ENCODE measurements at places on chromosomes 11 and 22.

DNA sequence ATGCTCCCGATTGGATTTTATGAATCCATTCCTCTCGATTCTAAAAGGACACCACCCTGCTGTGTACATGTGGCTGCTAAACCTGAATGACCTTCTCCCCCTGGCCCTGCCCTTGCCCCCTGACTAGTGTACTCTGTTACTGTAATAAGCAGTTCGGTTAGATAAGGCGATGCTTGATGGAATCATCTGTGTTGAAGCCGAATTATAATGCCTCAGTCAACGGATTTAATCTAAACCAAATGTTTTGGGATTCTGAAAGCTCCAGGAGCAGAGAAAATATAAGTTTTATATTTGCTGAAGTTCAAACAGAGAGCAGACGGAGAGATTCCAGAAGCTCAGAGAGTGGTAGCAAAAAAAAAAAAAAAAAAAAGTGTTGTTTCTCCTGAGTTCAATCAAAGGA lies 275.4 kb upstream of the MPPED2 start:
- no peak for DNase-seq

DNA sequence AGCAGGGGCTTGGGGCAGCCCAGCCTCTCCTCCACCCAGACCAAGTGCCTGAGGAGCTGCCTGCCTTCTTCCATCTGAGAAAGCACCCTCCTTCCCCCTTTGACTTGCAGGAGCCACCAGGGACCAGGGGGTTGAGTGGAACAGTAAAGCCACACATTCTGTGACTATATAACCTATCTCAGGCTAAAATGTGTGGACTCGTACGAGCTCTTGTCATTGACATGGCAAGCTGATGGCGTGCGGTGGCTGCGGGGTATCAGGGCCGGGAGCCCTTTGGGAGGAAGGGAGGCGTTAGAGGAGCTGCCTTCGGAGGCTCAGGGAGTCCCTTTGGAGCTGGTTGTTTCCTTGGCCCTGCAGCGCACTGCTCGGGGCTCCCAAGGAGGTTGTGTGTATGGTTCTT lies 84.5 kb downstream of the CEP164 start:
- no peak for DNase-seq

- DNase-seq, result no peak
These were observed 362.2 kb downstream of the CTTN start for GRCh38 chr11:70760416-70761020.

DNA sequence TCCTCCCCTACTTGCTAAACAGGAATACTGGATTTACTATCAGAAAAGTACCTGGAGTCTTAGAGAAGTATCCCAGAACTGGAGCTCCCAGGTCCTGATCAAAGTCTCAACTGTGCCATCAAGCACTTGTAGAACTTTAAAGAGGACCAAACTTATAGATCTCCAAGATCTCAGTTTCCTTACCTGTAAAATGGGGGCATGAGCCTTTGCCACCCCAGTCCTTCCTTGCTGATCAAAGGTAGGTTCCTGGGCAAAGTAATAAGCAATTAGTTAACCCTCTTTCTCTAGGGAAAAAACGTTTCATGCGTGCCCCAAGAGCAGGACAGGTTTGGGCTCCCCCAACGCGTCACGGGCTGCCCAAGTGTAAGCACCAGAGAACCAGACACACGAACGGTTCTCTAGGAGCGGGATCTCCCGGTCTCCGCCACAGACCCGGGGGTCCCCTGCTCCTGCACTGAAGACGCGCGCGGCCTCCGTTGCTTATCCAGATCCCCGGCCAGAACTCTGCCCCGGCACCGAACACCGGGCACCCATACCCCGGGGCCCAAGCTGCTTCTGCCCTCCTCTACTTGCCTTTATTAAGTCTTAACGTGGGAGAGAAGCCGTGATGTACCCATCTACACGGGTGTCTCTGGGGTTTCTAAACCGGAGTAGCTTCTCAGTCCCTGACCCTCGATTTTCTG lies 505 bp downstream of the ZNF214 start:
- no peak for DNase-seq

DNA sequence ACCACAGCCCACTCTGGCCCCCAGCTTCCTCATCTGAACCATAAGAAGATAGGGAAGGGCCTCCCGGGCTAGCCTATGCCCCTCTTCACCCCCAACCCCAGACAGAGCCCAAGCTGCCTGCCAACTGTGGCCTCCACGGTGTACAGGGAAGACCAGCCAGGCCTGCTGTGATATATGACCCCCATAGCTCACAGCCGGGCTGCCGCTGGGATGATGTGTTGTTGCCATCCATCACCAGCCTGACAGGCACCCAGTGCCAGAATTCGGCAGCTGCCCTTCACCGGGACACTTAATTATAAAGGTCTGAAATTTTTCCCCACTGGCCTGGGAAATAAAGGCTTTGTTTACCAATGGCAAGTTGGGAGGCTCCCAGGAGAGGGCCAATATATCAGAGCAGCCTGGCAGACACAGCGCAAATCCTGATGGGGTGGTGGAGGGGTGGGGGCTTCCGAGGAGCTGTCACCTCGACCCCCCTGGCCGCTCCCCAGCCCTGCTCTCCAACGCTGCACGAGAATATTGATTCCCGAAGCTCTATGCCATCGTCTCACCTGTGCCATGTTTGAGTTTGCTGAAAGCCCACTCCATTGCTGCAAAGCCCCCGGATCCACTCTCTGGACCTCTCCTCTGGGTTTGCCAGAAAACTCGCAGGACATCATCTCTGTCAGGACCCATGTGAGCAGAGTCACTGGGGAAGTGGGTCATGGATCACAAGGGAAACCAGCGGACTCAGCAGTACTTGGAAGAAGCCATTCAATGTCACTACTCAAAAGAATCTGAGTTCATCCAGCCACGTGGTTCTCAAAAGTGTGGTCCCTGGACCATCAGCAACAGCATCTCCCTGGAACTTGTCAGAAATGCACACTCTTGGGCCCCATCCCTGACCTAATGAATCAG lies 296.9 kb downstream of the MN1 start:
- DNase-seq, result no peak

GRCh38 chr11:96614846-96615245 lies 225.0 kb downstream of the JRKL start:
- no peak for DNase-seq

DNA sequence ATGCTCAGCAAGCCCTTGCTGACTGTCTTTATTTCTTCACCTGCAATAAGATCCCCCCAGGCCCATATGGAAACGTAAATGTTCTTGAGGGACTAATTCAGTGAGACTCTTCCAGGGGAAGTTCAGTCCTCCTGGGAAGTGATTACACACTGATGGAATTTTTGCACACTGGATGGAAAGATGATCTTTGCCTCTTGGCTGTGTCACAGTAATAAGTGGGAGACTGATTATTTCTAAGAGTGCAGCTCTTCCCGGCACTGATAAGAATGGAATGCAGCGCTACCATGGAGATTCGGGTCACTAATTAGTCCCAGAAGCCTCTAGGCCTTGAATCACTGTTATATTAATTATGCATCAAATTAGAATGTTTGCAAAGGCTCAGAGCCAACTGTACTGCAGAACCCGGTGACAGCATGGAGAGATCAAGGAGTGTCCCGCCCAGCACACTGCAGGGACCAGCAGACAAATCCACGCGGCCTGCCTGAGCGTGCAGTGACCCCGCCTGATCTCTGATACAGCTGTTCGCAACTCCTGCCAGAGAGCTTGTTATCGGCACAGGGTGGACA lies 178.3 kb downstream of the SNX19 start:
- DNase-seq, result no peak

DNA sequence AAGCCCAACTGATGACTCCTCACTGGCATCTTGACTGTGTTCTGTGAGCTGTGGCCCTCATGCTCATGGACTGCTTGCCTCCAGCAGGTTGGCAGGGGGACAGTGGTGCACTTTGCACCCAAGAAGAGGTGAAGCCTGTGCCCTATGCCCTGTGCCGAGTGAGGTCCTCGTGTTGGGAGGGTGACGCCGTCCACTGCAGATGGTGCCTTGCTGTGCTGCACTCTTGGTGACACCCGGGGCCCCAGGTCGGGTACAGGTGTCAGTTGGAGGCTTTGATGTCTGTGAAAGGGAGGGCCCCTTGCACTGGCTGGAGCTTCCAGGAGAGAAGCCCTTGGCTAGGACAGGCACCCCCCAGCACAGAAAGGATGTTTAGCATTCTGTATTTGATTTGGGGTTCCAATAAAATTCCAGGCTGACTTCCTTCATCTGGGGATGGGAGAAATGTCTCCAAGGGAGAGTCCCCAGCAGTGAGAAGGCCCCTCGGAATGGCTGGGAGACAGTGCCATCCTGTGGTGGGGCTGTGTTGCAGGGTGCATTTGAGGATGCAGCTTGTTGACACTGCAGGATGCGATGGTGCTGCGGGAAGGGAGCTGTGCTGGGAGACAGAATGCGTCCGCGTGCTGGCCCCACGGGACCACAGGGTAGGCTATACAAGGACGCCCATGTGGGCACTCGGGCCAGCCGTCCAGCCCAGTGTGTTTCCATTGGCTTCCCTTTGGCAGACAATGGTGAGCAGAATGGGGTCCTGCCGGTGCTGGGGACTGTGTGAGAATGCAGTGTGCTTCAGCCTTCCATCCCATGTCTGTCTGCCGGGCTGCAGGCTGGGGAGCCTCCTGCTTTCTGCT lies 2.5 kb upstream of the ZDHHC8 start:
- DNase-seq, result peak; percentile 61

DNA sequence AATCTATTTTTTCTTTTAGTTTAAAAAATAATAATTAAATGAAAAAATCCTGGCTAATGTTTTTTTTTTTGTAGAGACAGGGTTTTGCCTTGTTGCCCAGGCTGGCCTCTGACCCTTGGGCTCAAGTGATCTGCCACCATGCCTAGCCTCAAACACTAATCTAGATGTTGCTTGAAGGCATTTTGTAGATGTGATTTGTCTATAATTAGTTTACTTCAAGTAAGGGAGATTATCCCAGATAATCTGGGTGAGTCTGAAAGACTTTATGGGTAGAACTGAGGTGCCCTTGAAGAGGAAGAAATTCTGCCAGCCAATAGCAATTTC lies 38.6 kb upstream of the RBFOX2 start:
- DNase-seq, result no peak

DNA sequence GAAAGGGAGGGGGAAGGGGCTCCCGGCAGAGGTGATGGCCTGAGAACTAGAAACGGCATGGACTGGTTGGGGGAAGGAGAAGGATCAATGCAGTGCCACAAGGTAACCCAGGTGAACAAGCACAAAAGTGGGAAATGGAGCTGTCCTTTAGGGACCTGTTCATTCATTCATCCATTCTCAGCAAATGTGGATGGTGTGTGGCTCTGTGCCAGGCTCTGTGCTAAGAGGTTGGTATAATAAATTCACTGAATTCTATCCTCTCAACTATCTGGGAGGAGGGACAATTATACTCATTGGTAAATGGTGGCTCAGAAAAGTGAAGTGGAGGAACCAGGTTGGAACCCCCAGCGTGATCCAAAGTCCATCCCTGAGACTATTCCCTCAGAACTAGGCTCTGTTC lies 18.6 kb upstream of the ARAP1 start:
- no peak for DNase-seq

- no peak for DNase-seq
These were observed 33.8 kb upstream of the OR9G4 start for GRCh38 chr11:56782167-56782847.

GRCh38 chr11:121614636-121615240 lies 162.0 kb upstream of the SORL1-AS1 start:
- DNase-seq, result no peak

DNA sequence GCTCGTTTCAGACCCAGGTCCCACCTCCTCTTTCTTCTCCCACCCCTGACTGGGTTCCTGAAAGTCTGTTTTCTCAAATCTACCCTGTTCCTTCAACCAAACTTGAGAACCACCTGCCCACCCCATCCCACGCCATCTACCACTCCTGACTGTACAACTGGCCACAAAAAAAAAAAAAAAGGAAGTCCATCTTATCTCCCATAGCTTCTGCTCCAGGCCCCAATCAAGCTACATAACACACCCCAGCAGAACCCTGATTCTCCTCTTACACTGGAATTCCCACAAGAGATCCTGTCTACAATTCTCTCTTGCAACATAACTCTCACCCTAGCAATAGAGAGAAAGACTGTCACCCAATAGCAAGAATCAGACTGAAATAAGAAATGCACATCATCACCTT lies 39.2 kb upstream of the CHST1 start:
- no peak for DNase-seq

DNA sequence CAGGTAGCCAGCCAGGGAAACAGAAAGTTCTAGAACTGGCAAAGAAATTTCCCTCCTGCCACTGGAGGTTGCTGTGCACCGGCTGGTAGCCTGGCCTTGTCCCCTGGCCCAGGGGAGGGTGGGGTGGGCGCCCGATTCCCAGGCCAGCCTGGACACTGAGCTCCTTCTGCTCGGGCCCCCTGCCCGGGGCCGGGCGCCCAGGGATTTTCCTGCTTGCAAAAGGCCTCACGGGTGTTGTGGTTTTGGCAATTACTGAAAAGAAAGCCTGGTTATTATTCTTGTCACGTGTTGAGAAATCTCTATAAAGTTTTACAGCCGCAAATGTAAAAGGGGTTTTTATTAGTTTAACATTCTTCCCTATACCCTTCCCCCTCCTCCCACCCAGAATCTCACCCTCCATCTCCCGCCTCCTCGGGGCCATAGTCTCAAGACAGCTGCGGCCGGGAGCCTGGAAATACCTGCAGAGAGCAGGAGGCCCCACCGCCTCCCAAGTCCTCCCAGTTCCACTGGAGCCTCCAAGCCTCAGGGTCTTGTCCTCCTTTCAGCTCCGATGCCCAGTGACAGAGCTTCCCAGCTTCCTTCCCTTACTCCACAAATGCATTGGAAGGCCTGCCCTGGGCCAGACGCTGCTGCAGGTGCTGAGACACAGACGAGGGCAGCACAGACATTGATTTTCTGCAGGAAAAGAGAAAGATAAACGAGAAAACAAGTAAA lies 1515.6 kb downstream of the TBC1D22A start:
- DNase-seq, result no peak

- no peak for DNase-seq
These were observed 275.9 kb downstream of the TBC1D22A start for GRCh38 chr22:47038206-47038835.

- no peak for DNase-seq
These were observed 12.2 kb upstream of the TPP1 start for GRCh38 chr11:6631361-6631890.

DNA sequence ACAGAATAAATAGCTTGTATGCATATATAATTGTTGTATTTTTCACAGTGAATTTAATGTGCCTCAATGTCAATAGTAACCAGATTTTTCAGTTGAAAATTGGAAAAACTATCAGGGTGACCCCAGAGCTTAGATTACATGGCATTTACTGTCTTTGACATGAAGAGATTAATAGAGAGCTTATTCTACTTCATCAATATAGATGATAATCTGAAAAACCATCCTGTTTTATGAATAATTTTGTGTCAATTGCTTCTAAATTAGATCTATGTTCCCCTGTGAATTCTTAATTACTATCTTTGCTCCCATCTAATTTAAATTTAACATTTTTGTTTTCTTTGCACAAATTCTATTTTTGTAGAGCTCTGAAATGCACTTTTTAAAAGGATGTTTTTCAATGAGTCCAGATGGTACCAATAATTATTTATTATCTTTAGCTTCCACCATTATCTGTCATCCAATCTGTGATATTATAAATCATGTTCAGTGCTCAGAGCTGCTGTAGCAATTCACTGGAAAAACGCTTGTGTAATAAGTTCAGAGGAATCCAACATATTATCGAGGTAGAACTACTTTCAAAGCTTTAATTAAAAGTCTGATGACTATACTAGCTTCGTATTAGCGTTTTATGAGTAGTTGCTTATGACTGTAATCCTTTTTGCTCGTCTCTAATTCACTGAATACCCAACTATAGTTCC lies 291.4 kb downstream of the JRKL start:
- DNase-seq, result no peak

- no peak for DNase-seq
These were observed 84.3 kb downstream of the SNX19 start for GRCh38 chr11:130831976-130832375.

All from CD4-positive, alpha-beta T cell treated with Interleukin-15 for 4 hours (primary cell).